ENCODE measurements at places on chromosomes 7 and 10.
A peak's percentile ranks its signal among the peaks of the same experiment; 100 is the strongest.

GRCh38 chr7:140364819-140365218 lies 33.5 kb downstream of the SLC37A3 start:
- no peak for DNase-seq

- DNase-seq: no peak
Observed at GRCh38 chr7:54961391-54961790, 57.4 kb upstream of the EGFR start.

GRCh38 chr10:50326757-50327701 lies 75.7 kb upstream of the ASAH2 start:
- peak; percentile 65 for DNase-seq

DNA sequence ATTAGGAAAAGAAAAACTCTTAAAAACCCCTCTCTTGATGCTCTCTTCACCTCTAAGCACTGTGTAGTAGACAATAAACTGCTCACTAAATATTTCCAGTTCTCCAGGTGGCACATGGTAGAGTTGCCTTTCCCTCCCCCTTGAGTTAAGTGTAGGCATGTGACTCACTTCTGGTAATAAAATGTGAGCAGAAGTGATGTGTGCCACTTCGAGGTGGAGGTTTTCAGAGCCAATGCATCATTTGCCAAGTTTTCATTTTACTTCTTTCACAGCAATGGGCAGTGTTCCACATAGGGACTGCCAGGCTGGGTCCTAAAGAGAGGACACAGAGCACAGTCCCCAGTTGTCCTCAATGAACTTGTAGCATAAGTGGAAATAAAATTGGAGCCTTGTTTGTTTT lies 131.6 kb upstream of the NPY start:
- DNase-seq: peak; percentile 66

DNA sequence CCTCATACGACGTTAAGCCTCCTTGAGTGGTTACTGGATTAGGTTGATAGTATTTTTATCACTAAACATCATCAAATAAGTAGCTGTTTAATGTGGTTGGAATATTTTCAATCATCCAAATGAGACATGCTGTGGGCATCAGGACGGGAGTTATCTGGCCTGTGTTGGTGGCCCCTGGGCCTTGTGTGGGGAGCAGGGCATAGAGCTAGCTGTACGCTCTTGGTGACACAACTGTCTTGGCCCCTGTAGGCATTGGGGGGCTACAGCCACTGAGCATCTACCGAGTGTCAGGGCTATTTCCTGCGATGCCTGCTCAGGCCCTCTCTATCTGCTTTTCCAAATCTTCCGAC lies 28.3 kb downstream of the BAG3 start:
- no peak for DNase-seq

DNA sequence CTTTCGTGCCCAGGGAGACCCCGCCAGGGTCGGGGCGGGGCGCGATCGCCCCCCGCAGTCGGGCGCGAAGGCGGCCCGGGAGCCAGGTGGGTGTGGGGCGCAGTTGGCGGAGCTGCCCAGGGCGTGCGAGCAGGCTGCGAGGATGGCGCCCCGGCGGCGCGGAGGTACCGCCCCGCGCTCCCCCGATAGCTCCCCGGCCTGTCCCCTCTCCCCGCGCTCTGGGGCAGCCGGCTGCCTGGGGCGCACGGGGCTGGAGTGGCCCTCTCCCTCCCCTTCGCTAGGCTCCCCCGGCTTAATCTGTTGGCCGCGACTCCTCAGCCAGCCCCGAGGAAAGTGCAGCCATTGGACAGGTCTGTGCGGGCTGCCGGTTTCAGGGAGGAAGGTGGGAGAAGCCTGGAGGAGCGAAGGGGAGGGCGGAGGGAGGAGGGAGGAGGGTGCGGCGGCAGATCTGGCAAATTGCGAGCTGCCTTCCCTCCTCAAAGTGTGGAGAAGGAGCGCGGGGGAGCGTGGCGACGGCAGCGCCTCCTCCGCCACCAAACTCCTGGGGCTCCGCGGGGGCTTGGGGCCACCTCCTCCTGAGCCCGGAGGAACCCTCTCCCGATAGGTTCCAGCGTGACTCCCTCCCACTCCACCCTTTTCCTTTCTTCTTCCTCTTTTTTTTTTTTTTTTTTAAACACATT lies 361 bp upstream of the PLXDC2 start:
- peak; percentile 55 for DNase-seq

- no peak for DNase-seq
Observed at GRCh38 chr10:97590082-97590747, 694 bp downstream of the C10orf62 start.

GRCh38 chr10:115771755-115772154 lies 501.3 kb downstream of the GFRA1 start:
- DNase-seq: no peak

DNA sequence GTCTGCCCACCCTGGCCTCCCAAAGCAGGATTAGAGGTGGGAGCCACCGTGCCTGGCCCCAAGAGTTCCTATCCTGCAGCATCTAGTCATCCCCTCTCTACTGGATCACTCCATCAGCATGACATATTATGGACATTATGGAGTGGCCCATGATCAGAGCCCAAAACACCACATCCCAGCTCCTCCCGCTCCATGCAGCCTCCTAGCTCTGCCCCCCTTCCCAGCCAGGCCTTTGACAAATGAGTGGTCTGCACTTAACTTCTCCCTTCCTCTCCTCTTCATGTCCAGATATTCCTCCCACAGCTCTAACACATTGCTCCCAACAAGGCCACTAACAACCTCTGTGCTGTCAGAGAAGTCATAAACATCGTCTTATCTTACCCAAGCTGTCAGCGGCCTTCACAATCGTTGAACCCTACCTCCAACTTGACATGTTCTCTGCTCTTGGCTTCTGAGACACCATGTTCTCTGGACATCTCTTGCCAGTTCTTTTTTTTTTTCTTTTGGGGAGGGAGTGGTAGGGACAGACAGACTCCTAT lies 187.6 kb downstream of the NSUN6 start:
- no peak for DNase-seq

- peak; percentile 70 for DNase-seq
Observed at GRCh38 chr7:135672560-135673359, 10.4 kb downstream of the STMP1 start.

- DNase-seq: no peak
Observed at GRCh38 chr7:133255486-133255885, 2.6 kb downstream of the EXOC4 start.

GRCh38 chr7:157306846-157307838 lies 29.7 kb upstream of the DNAJB6 start:
- DNase-seq: no peak

Measured in A172 (cell line).